ENCODE measurements at places on chromosomes 13 and 19.

GRCh38 chr19:35204799-35205732 is 23.5 kb downstream of the FAM187B start:
- peak; percentile 75 for DNase-seq

- DNase-seq, result no peak
Observed at GRCh38 chr13:97226788-97227627, 4.9 kb downstream of the MBNL2 start.

DNA sequence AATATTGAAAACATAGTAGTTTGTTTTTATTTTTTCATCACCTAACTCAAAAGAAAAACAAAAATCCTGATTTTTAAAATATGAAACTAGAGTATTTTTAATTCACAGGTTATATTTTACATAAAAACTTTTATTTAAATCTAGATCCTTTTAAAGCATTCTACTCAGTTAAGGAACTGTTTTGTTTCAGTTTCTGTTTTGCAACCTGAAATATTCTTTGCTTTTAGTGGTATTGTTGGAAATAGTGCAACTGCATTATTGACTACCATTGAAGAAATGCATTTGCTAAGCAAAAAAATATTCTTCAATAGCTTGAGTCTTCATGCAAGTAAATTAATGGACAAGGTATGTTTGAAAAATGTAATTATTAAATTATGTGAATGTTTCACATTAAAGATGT is 43.8 kb downstream of the COG6 start:
- DNase-seq, result peak; percentile 2

GRCh38 chr13:83024955-83025594 is 857.2 kb downstream of the SLITRK1 start:
- DNase-seq, result no peak

DNA sequence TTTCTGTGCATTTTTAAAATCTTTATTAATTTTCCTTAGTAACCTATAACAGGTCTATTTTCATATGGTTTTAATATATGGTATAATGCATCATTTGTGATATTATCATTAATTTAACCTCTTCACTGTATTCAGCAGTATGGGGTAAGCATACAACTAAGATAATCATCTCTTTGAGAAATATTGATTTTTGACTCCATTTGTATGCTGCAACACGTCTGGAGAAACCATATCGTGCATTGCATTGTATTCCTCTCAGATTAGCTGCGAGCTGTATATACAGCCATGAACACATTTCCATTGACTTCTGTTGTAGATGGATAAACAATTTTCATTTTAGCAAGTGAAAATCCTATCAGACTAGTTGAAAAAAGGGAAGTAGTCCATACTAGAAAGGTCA is 2275.8 kb upstream of the PCDH20 start:
- DNase-seq, result no peak

GRCh38 chr19:13461536-13461935 is 44.7 kb downstream of the CACNA1A start:
- no peak for DNase-seq

- DNase-seq, result no peak
Observed at GRCh38 chr13:112895521-112896465, 73.2 kb upstream of the MCF2L start.

GRCh38 chr13:51549050-51549449 is 35.2 kb upstream of the WDFY2 start:
- peak; percentile 62 for DNase-seq

- no peak for DNase-seq
Observed at GRCh38 chr19:33396701-33397535, 23.4 kb downstream of the CEBPG start.

- DNase-seq, result no peak
Observed at GRCh38 chr13:39766464-39767158, 111.1 kb downstream of the COG6 start.

GRCh38 chr19:23972161-23972560 is 57.5 kb downstream of the ZNF726 start:
- DNase-seq, result no peak

DNA sequence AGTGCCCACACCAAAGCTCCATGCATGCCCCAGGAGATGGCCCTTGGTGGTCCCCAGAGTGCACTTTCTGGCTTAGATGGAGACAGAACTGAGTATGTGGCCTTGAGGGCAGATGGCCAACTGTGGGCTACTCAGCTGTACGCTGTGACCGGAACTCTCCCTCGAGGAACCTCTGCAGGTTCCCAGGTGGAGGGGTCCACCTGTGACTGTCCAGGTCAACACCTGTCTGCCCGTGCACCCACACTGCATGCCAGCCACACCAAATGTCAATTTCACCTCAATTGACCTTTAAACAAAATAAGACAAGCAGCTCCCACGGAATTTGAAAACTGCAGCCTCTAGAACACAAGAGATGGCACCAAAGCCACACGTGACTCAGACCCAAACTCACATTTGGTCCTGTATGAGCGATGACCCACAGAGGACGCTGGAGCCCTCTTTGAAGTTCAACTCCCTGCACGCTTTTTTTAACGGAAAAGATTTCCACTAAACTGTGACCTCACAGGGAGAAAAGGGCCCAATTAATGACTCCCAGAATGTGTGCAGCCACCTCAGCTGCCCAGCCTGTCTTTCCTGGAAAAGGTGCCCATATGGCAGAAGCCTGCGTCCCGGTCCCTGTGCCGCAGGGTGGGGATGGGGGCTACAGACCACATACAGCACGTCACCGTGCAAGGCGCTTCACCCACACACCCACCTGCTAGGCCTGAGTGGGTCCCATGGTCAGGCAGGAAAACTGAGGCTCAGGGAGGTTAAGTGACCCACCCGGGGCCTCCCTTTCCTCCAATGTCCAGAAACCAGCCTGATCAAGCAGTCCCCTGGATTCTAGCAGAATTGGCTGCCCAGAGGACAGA is 47.7 kb downstream of the KLF2 start:
- DNase-seq, result no peak

GRCh38 chr13:94712812-94713560 is 641 bp upstream of the SOX21 start:
- DNase-seq, result peak; percentile 21

GRCh38 chr13:76245920-76246319 is 609.8 kb downstream of the LMO7 start:
- DNase-seq, result no peak

GRCh38 chr13:72430923-72431322 is 296.5 kb downstream of the MZT1 start:
- no peak for DNase-seq

DNA sequence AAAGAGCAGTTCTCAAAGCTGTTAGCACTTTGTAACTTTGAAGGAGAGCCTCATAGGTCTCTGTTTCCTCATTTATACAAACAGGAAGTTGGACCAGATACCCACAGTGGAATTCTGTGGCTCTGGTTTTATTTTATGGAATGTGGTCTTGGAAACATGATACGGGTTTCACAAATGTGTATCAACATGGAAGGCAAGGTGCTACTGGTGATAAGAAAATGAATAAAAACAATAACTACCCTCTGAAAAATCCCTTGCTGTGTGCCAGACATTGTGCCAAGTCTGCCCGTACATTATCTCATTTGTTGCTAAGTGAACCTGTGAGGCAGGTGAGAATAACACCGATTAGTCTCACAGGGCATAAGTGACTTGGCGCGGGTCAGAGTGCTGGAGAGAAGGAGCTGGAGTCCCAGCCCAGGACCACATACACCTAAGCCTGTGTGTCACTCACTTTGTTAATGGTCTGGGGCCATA is 45.0 kb upstream of the RNF113B start:
- no peak for DNase-seq

GRCh38 chr13:21578748-21579147 is 25.2 kb downstream of the MICU2 start:
- no peak for DNase-seq

DNA sequence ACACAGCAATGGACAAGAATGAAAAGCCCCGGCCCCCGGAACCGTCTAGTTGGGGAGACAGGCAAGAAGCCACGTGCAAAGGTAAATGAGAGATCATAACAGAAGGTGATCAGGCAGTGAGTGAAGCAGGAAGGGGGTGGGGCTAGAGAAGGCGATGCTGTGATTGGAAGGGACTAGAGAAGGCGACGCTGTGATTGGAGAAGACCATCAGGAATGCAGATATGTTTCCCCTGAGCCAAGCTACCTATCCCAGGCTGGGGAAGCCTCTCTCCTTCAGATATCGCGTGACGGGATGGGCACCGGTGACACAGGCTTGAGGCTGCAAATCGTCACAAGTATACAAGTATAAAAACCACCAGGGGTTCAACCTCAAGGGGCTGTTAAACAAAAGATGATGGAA is 21.8 kb downstream of the DCAF15 start:
- DNase-seq, result no peak

DNA sequence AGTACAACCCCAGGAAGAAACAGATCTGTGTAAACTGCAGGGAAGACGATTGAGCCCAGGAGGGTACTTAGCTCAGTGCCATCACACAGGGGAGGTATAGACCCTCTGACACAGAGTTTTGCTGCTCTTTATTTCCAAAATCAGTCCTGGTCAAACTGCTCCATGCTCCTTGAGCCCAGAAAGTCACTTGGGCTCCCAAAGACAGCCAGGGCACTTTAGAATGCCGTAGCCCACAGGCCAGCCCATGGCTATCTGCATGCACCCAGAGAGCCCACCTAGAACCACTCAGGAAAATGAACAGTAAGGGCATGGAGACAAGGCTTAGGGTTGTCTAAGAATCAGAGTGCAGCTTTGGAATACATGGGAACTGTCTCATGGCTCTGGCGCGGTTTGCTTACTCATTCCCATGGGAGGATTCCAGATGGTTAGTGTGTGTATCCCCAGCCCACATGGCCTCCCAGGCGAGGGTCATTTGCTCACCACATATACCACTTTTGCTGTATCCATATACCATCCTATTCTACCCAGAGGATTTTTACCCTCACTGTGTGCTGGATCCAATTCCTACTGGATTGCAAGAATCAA is 14.7 kb upstream of the PDCD5 start:
- no peak for DNase-seq

GRCh38 chr19:10226376-10227025 is 4.6 kb downstream of the S1PR2 start:
- DNase-seq, result no peak

DNA sequence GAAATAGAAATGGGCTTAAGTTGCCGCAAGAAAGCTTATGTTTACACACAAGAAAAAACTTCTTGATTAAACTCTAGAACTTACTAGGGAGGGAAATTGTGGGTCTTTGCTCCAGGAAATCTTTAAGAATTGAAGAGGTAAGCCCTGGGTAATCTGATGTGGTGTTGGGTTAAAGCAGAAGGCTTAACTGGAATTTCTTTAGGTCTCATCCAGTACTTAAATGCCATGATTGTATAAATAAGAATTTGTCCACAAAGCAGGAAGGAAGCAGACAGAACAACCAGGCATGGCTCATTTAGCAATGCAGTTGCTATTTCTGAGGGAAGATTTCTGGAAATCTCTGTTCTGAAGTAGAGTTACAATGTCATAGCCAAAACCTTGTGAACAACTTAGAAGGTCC is 360.4 kb downstream of the KLF5 start:
- no peak for DNase-seq

DNA sequence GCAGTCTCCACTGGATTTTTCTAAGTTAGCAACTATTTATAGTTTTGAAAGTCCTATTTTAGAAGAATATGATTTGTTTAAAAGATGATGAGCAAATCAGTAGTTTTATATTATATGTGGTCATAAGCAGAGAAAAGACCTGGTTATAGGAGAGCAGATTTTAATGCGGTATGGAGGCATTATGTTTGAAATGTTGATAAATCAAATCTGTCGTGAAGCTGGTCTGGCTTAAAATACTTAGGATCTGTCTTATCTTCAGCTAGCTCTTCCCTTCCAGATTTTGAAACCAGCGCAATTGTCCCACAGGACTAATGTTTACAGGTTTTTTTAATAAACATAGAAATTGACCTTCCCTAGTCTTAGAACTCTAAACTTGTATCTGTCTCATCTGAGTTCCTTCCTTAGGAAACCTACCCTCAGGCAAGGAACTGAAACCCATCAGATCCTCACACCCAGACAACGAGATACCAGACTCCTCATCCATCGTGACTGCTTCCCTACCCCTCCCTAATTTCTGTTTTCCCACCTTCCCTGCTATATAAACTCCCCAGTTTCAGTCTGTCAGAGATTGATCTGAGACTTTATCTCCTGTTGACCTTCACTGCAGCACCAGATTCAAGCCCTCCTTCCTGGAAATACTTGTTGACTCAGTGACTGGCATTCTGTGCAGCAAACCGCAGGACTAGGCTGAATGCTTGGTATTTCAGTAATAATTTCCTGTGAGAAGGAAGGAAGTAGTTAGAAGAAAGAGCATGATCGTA is 37.8 kb upstream of the CXCL17 start:
- peak; percentile 58 for DNase-seq

DNA sequence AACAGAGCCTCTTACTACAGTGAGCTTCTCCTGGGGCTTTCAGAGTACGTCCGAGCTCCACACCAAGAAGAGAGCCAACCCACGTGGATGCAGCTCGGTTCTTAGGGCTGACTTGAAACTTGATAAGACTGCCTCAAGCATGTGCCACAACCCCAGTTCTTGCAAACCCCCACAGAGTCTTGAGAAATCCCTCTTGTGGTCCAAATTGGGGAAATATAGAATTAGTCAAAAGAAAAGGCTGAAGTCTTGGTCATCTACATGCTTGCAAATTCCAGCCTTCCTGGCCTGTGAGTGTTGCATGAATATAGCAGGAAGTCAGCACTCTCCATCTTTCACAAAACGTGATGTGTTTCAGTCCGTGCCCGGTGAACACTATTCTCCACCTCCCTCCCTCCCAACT is 95.2 kb downstream of the GGACT start:
- peak; percentile 51 for DNase-seq

DNA sequence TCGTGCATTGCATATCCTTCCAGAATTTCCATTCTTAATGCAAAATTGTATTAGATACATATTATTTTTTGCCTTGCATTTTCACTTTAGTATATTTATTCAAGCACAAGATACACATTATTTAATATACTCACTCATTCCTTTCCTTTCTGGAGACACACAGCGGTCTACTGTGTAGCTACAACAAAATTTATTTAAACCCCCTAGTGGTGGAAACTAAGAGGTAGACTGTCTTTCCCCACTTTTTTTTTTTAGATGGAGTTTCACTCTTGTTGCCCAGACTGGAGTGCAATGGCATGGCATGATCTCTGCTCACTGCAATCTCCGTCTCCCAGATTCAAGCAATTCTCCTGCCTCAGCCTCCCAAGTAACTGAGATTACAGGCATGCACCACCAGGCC is 2040.3 kb upstream of the PCDH20 start:
- DNase-seq, result no peak

GRCh38 chr13:31311921-31312320 is 112.1 kb downstream of the B3GLCT start:
- no peak for DNase-seq

DNA sequence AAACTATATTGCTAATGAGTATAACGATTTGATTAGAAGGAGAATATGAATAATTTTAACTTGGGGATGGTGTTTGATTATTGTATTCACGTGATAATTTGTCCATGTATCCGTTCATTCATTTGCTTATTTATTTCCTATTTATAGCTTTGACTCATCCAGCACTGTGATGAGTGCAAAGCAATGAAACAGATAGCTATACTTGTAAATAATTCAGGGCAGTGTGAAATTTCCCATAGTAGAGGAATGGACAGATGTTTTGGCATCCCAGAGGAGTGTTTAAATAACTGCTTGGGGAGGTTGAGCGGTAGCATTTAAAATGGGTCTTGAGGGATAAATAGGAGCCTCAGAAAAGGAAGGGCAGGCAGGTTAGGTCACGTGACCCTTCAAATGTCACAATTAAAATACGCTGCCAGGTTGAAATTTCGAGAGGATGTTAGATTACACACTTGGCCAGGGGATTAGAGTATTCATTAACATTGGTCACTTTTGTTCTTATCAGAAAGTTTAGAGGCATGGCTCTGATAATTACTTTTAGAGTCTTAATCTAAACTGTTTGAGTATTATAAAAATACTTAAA is 14.7 kb downstream of the FGF9 start:
- DNase-seq, result no peak

Measured in inflammatory macrophage treated with lipopolysaccharide for 1 hour (primary cell).